ENCODE measurements at places on chromosomes 16 and 17.

GRCh38 chr17:20995873-20996723, 46.7 kb downstream of the USP22 start:
- no peak for DNase-seq

GRCh38 chr16:31861455-31861854, 12.2 kb upstream of the ZNF267 start:
- DNase-seq = no peak

- DNase-seq = no peak
Observed at GRCh38 chr17:50514936-50515702, 6.9 kb downstream of the MYCBPAP start.

DNA sequence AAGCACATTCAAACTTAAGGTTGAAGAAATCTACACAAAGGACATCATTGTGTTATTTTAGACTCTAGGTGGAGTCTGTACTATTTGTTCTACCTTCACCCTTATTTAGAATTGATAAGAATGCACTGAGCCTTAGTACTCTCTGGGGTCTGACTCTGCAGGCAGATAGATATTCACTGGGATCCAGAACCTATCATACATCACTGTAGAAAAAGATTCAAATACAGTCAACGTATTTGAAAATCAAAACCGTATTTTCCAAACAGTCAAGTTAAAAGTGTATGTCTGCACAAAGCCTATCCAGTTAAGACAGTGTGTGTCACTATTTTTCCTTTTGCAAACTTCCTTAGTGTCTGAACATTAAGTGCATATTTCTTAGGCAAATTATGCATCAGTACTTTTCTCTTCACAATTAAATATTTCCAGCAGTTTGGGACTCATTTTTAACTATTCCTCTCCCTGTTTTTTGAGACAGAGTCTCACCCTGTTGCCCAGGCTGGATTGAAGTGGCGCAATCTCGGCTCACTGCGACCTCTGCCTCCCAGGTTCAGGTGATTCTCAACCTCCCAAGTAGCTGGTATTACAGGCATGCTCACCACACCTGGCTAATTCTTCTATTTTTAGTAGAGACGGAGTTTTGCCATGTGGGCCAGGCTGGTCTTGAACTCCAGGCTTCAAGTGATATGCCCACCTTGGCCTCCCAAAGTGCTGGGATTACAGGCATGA, 22.3 kb downstream of the MOSMO start:
- DNase-seq = no peak

DNA sequence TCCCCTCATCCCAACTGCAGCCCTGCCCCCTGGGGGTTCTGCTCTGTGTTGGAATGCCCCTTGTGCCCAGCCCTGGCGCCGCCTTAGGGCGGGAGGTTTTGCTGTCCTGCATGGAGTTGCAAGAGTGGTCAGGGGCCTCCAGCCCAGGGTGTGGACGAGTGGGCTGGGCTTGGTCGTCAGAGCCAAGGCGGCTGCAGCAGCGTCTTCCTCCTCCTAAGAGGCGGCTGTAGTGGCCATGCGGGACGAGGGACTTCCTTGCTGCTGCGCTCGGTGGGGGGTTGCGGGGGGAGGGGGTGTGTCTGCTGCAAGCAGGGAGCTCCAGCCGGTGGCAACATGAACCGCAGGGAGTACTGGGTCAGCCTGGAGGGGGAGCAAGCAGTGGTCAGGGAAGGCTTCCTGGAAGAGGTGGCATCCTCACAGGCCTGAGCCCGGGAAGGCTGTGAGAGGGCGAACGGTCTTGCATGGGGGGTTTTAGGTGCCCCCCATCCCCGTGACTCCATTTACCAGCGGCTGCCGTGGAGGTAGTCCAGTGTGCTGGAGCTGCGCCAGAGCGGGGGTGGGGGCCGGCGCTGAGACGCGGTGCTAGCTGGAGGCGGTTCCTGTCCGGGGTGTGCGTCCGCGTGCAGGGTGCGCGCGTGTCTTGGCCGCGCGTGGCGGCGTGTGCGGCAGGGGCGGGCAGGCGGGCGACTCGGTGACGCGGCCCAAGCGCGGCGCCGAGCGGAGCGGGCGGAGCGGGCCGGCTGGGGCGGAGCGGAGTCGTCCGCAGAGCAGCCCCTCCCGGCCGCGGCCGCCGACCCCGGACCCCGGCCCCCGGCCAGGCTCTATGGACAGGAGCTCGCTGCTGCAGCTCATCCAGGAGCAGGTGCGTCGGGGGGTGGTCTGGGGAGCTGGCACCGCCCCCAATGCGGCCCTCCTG, at the start of gene RHBDL1:
Gene RHBDL1 (plus strand): TSS at position 704 of the 916 bp plus-strand sequence. CDS start 120 bp downstream, at position 824.
- no peak for DNase-seq

GRCh38 chr16:23362460-23363317, 60.6 kb downstream of the SCNN1B start:
- peak; percentile 4 for DNase-seq

DNA sequence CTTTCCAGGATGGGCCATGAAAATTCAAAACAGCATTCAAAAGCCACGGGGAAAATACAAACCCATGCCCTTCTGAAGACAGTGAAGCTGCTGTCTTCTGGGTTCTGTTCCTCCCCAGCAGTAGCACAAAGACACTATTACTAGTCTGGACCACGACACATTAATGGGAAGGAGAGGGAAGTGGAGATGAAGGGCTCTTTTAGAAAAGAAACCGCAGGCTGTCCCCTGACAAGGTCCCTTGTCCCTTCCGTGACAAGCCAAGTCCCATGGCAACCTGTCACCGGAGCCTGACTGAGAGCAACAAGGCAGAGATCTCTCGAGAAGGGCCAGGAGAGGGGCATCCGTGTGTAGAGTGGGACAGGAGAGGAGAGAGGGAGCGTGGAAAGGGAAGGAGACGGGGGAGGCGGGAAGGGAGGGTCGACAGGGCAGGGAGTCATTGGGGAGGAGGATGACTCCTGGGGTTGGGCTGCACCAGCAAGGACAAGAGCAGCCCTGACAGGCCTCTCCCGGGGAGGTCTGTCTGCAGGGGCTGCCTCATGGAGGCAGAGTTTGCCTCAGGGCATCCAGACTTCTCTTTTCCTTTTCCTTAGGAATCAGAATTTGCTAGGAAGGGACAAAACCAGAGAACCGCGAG, 436.2 kb downstream of the SLC39A11 start:
- no peak for DNase-seq

DNA sequence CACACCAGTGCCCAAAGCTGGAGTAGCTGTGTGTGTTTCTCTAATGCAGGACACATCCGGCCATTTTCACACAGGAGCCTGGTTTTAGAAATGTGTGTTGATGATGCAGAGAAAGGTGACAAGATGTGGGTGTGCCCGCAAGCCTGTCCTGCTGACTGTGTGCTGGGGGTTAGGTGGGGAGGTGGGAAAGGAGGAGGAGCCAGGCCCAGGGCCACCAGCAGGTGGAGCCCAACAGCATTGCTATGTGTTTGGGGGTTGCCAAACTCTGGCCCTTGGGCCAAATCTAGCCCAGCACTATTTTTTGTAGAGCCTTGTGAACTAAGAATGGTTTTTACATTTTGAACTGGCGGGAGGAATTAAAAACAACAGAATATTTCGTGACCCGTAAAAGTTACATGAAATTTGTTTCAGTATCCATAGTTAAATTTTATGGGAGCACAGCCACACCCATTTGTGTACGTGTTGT, 61.7 kb upstream of the LGALS9 start:
- DNase-seq = no peak

GRCh38 chr16:31529108-31529936, 1.6 kb downstream of the AHSP start:
- DNase-seq = no peak

DNA sequence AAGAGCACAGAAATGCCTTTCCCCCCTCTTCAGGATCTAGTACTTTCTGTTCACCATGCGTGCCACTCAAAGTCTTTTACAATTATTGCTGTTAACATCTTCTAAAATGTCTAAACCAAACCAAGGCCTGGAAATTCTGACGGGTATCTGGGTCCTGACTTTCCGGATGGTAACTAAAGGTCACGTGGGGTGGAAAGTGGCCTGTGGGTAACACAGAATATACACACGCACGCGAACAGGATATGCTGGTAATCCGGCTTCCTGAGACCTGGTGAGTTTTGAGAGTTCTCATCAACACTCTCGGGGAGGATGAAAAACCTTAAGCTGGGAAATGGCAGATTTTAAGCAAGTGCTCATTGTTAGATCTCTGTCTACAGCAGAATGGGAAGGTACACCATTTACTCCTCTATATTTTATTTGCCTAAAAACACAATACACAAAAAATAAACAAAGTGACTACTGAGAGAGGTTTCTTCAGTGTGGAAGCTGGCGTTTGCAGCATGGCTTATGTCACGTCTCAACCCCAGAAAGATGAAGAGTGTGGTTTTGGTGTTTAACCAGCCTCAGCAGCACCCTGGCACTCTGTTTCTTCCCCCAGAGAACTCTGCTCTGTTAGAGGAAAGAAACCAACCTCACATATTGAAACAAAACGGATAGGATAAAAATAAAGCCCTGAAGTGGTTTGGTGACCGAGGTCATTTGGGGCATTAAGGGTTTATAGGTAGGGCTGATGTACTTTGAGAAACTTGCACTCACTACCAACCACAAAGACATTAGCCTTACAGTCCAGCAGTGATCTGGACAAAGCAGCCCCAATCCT, 37.3 kb downstream of the SMG6 start:
- DNase-seq = no peak

DNA sequence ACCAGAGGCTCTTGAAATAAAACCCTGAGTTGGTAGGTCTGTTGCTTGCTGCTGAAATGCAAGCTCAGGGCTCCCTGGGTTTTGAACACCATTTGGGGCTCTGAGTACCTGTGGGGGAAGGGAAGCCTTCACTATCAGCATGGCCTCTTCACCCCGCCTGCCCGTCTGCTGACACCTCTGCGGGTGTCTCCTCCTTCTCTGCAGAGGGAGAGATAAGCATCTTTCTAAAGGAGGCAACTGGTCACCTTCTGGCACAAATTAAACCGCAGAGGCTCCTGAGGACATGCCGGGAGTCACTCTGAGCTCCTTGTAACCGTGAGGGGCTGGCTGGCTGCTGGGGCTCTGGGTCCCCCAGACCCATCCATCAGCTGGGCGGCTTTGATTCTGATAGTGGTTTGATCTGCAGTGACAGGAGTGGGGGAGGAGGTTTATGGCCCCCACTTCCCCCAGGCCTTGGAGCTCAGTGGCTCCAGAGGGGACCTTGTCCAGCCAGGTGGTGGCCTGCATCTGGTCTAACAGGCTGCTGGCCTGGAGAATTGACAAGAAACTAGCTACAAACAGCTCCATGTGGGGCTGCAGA, 123.5 kb downstream of the IRF8 start:
- no peak for DNase-seq

GRCh38 chr16:47578033-47578432, 116.9 kb downstream of the PHKB start:
- DNase-seq = no peak

DNA sequence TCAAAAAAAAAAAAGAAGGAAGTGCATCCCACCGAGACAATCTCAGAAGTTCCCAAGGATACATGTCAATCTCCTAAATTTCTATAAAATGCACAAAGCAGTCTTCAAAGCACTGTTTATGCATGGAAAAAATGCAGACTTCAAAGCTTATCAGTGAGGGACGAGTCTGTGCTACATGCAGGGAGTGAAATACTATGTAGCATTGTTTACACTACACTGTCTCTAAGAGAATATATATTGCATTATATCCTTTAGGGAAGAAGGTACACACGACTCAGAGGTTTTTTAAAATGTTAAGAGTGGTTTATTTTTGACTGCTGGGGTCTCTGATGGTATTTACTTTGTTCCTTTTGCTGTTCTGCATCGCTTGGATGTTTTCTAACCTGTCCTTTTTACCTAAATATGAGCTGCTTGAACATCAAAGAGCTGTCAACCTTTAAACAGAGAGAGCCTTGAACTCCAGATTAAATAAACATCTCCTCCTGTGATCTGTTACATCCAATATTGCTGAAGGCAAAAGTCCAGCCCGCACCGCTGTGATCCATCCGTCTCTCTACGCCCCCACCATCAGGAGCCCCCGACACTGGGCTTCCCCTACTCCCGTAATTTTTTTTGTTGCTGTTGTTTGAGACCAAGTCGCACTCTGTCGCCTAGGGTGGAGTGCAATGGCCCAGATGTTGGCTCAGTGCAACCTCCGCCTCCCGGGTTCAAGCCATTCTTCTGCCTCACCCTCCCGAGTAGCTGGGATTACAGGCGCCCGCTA, 1.4 kb downstream of the FBXO31 start:
- DNase-seq = no peak

GRCh38 chr17:77796176-77796860, 162.2 kb upstream of the TNRC6C start:
- DNase-seq = no peak

- no peak for DNase-seq
Observed at GRCh38 chr17:60311936-60312335, 80.0 kb downstream of the USP32 start.

DNA sequence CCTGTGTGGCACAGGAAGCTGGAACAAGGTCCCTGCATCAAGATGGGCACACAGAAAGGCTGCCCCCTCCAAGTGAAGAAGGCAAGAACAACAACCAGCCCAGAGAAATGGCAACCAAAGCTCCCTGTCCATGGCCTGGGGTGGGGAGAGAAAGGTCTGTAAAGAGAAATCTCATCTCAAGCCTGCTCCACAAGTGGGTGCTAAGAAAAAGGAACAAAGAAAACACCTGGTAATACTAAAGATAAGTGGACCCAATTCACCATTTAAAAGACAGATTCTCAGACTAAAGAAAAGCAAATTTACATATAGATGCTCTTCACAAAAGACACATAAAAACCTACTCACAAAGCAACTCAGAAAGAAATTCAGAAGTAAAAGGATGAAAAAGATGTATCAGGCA, 107.4 kb downstream of the PARN start:
- no peak for DNase-seq

- DNase-seq = peak; percentile 93
Observed at GRCh38 chr16:57447186-57447962, at the start of the genes CIAPIN1 and COQ9. Gene CIAPIN1 (minus strand): TSS chr16:57447385. CDS start chr16:57440928, 6,457 bp downstream. Gene COQ9 (plus strand): TSS chr16:57447479. CDS start chr16:57447506, 27 bp downstream.

DNA sequence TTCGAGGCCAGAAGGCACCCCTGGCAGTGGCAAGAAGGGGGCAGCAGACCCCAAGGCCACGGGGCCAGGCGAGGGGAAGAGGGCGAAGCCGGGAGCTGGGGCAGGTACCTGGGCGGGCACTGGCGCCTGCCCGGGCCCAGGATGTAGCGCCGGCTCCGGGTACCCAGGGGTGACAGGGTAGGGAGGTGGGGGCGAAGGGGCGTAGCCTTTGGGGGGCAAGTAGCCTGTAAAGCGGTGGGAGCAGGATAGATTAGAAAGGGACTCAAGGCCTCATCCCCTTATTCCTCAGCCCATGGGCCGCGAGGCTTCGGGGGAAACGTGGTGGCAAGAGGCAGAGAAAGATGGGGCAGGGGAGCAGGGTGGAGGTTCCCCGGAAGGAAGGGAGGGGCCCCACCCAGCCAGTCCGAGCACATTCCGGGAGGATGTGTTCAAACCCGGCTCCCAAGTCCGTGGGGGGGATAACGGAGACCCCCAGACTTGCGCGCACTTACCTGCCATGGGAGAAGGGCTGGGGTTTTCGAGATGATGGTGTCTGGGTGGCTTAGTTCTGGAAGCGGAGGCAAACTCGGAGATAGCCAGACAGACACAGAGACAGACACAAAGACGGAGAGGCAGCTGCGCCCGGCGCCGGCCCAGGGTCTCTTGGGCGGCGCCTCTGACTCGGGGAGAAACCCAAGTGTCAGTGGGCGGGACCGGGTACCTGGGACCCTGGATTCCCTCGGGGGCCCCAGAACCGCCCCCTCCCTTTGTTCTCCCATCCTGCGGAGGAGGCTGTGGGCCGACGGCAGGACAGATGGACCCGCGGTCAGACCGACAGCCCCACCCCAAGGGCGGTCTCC, 493 bp downstream of the PLSCR3 start:
- DNase-seq = peak; percentile 66

- no peak for DNase-seq
Observed at GRCh38 chr16:50778284-50779163, 36.6 kb downstream of the CYLD start.

- no peak for DNase-seq
Observed at GRCh38 chr16:75792771-75793492, 66.6 kb upstream of the CPHXL start.

GRCh38 chr17:73549841-73550430, 94.3 kb downstream of the SDK2 start:
- DNase-seq = no peak

- no peak for DNase-seq
Observed at GRCh38 chr17:28492352-28493310, 13.5 kb upstream of the FOXN1 start.

All from NCI-H2171 (cell line).